ENCODE measurements at places on chromosomes 13 and 19.
A peak's percentile ranks its signal among the peaks of the same experiment; 100 is the strongest.

GRCh38 chr19:35752746-35753350 is 4.0 kb downstream of the HSPB6 start:
- DNase-seq, result no peak

GRCh38 chr13:27559719-27560118 is 60.6 kb downstream of the LNX2 start:
- no peak for DNase-seq

DNA sequence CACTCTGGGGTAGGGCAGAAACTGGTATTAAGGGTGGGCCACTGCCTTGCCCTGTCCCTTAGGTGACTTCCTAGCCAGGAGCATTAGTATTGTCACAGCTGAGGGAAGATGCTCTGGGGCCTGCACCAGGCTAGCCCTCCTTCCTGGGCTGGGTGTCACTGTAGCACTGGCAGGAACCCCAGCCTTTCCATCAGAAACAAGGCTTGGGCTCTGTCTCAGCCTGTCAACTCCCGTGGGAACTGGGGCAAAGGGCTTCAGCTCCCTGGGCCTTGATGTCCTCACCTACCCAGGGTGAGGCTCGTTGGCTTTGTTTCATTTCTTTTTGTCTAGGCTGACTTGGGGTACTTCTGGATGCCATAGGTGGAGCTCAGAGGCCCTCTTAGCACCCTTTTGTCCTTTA is 18.0 kb downstream of the PAF1 start:
- DNase-seq, result no peak

DNA sequence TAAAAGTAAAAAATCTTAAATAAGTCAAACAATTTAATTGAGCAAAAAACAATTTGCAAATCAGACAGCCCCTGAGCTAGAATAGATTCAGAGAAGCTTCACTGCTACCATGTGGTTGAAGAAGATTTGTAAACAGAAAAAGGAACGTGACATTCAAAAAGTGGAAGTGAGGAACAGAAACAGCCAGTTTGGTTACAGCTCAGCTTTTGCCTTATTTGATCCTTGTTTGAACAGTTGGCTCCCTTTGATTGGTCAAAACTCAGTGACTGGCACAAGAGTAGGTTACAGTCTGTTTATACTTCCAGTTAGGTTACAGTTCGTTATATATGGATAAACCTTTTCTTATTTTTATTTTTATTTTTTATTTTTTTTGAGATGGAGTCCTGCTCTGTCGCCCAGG is 5.8 kb downstream of the ZNF221 start:
- DNase-seq, result no peak

- no peak for DNase-seq
Measured at GRCh38 chr13:112249644-112250610, 126.2 kb upstream of the SPACA7 start.

DNA sequence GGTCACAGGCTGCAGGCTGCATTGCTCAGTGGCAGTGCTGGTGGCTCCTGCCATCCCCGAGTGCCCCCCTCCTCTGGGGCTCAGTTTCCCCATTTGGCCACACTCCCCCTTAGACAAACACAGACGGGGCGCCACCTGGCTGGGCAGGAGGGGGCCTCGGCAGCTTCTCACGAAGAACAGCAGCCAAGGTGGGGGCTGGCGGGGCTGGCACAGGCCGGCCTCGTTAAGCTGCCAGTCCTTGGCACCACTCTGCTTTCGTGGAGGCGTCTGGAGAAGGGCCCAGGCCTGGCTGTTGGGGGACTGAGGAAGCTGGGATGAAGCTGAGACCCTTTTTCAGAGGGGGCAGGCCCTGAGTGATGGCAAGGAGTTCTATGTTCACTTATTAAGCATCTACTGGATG is 3.7 kb upstream of the ZNRF4 start:
- DNase-seq, result no peak

GRCh38 chr19:30233375-30233774 is 138.8 kb upstream of the ZNF536 start:
- no peak for DNase-seq

DNA sequence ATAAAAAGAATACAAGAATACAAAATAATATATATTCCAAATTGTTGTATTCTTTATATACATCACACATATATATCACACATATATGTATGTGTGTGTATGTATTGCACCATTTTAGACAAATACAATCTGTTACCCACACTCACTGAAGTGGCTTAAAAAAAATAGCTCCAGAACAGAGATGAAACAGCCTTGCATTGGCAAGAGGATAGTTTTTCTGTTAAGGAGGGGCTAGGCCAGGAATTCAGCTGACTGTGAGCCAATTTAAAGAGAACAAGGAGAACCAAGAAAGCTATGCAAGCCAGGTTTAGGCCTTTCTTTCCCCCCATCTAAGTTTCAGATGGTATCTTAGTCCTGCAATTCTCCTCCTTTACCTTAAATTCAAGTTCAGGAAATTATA is 257.5 kb downstream of the MZT1 start:
- DNase-seq, result no peak

DNA sequence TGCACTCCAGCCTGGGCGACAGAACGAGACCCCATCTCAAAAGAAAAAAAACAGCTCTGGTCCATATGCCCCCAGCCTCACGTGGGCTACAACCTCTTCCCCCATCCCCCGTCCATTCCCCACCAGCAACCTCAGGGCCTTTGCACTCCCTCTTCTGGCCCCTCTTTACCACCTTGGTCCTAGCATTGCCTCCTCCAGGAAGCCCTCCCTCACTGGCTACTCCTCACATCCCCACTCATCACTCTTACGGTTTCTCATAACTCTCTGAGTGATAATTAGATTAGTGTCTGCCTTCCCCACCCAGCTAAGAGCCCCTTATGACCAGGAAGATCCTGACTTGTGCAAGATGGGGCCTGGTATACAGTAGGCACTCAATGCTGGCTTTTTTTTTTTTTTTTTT is 30.8 kb downstream of the IL12RB1 start:
- DNase-seq, result no peak

DNA sequence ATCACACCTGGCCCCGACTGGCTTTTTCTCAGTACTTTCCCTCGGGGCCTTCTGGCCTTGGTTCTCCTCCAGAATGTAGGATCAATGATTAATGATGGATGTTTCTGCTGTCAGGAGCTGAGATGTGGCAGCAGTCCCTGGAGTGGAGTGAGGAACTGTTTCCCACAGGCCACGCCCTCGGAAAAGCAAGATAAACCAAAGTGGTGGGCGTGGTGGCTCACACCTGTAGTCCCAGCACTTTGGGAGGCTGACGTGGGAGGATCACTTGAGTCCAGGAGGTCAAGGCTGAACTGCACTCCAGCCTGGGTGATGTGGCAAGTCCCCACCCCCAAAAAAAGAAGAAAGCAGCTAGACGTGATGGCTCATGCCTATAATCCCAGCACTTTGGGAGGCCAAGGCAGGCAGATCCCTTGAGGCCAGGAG is 7.1 kb upstream of the SHFL start:
- no peak for DNase-seq

- no peak for DNase-seq
Measured at GRCh38 chr13:30148786-30149185, 158.6 kb downstream of the KATNAL1 start.

- DNase-seq, result no peak
Measured at GRCh38 chr13:70893832-70894231, 785.6 kb upstream of the KLHL1 start.

GRCh38 chr13:48679941-48680680 is 26.4 kb downstream of the CYSLTR2 start:
- no peak for DNase-seq

DNA sequence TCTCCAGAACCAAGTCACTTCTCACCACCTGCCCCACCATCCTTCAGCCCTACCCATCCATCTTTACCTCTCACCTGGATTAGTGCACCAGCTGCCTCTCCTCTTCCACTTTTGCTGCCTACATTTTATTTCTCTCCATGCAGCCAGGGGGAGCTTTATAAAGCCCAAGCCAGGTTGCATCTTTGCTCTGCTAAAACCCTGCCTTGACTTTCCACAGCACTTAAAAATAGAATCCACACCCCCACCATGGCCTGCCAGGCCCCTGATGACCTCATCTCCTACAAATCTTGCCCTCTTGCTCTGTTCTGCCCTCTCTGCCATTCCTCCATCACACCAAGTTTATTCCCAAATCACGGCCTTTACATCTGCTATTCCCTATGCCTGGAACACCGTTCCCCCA is 1.8 kb downstream of the HOOK2 start:
- no peak for DNase-seq

GRCh38 chr13:108534728-108535127 is 94.7 kb upstream of the MYO16 start:
- no peak for DNase-seq

DNA sequence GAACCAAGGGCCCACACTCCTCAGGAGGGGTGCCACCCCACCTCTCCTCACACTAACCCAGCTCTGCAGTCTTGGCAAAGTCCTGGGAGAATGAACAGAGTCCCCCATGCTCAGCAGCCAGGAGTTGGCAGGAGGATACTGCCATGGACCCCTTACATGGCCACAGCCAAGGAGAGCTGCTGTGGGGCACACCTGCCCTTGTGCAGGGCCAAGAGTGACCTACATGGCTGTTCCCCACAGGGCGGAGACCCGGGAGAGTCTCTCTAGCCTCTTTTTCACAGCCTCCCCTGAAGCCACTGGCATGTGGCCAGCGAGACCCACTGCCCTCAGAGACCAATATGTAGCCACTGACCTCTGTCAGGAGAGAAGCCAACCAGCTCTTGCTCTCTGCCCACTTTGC is 45.9 kb upstream of the VSTM2B start:
- no peak for DNase-seq

DNA sequence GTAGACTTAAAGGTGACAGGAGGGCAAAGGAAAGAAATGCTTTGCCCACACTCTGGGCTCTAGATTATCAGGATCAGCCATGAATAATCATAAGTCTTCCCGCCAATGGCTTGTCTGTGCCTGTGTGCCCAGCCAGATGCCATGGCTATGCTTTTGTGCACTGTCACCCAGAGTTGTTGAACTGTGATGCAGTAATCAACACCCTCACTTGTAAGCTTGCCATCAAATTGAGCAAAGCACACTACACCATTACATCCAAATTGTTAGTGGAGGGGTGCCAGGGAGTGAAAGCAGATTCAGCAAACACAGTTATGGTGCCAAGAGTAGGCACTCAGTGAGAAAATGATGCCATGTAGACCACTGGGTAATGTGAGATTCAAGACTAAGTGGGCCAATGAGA is 845.3 kb upstream of the MIR17HG start:
- DNase-seq, result no peak

- no peak for DNase-seq
Measured at GRCh38 chr13:111917901-111918300, 149.0 kb upstream of the SOX1 start.

- no peak for DNase-seq
Measured at GRCh38 chr19:47445937-47446402, 25.7 kb downstream of the SLC8A2 start.

GRCh38 chr19:8722032-8722431 is 598 bp downstream of the OR2Z1 start:
- DNase-seq, result no peak

DNA sequence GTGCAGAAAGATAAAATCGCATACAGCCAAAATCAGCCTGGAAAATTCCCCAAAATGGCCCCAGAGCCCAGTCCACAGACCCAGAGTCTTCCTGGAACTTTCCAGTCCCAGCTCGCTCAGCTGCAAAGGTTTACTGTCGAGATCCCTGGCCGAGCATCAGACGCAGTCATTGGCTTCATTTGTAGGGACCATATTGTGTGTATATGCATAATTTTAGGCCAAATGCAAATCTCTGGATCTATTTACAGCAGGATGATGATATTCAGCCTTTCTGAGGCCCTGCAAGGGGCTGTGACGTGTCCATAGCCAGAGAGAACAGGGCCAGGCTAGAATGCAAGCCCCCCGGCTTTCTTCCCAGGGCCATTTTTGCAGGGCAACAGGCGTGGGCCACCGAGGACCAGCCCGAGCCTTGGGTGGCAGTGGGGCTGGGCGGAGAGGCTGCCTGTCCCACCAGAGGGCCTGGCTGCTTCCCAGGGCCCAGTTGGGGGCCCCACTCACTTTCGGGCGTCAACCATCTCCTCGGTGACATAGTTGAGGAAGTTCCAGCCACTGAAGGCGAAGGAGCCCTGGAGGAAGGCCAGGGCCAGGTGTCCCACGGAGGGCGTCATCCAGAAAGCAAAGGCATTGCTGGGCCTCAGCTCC is 13.7 kb downstream of the SLC7A10 start:
- no peak for DNase-seq

DNA sequence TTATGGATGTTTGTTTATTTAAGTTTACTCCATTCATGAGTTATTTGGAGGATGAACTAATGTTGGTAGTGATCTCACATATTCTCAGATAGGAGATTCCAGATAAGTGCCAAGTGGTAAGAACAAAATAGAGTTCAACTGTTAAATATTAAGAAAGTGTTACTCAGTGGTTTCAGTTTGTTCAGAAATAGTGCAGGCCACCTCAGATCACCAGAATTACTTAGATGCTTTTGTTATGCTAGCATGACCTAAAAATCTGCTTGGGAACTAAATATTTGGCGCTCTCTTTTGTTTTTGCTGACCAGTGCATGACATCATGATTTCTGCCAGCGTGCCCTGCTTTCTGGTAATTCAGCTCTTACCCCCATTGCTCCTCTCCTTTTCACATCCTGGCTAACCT is 15.6 kb downstream of the CLDN10 start:
- no peak for DNase-seq

- DNase-seq, result no peak
Measured at GRCh38 chr13:30618930-30619279, 1.2 kb downstream of the USPL1 start.

- DNase-seq, result no peak
Measured at GRCh38 chr19:17210296-17210695, 4.9 kb upstream of the USE1 start.

DNA sequence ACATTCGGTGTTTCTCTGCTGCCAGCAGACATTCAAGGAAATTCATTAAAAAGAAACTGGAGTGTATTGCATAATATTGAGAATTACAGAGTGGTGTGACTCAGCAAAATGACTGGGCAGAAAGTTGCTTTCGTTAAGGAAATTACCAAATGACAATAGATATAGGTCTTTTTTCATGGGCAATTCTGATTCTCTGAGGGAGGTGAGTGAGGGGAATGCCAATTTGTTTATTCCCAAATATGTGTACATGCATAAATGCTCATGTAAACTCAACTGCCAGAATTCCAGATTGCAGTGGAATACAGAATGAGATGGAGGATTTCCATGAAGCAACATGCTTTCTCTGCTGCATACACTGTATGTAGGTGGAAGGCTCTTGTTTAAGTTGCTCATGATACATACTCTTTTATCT is 1730.1 kb downstream of the SLITRK5 start:
- peak; percentile 19 for DNase-seq

GRCh38 chr19:20503476-20503875 is 62.1 kb downstream of the ZNF737 start:
- DNase-seq, result no peak
